Bladder microvascular endothelial cell (primary cell): ENCODE measurements at places on chromosomes 2 and 18. TPM values are rescaled to one million over a fixed set of nuclear protein-coding genes. Genes with fewer than 3 reads are reported as not detected.

The CTNNA2 gene
- total RNA-seq = not detected in 2 replicates

The CHRNA1 gene
- 0.16 and 6.0 TPM in 2 replicates for total RNA-seq

The FMNL2 gene
- total RNA-seq = 18.6 and 57.6 TPM in 2 replicates

The COL6A3 gene
- 4.7 and 29.8 TPM in 2 replicates for total RNA-seq

The MC2R gene
- not detected in 2 replicates for total RNA-seq

The CNRIP1 gene
- total RNA-seq = 34.0 and 42.7 TPM in 2 replicates

The COPS8 gene
- total RNA-seq = 69.0 and 71.7 TPM in 2 replicates

The UGT1A3 gene
- total RNA-seq = not detected in 2 replicates

The GLI2 gene
- under 0.01 TPM in 1 of 2 replicates, not detected in the other for total RNA-seq

The RELCH gene
- 18.1 and 39.5 TPM in 2 replicates for total RNA-seq
